A549 treated with RU486 at 1 μM for 4 hours (cell line): ENCODE measurements at places on chromosomes 2 and 18. TPM values are rescaled to one million over a fixed set of nuclear protein-coding genes. Genes with fewer than 3 reads are reported as not detected.

TOGARAM2 gene
- 0.09 to 0.20 TPM (median 0.18 TPM) in 4 of 5 replicates, not detected in the other for total RNA-seq

CCDC138 gene
- 3.2 to 9.0 TPM (median 8.3 TPM) in 5 replicates for total RNA-seq

MTHFD2 gene
- 159 to 187 TPM (median 175 TPM) in 5 replicates for total RNA-seq

IL1F10 gene
- not detected in 5 replicates for total RNA-seq

CXXC1 gene
- total RNA-seq: 42.8 to 48.4 TPM (median 47.3 TPM) in 5 replicates

CLEC4F gene
- not detected in 5 replicates for total RNA-seq

IL36A gene
- total RNA-seq: not detected in 5 replicates

FAHD2B gene
- total RNA-seq: 10.6 to 13.2 TPM (median 11.5 TPM) in 5 replicates

FKBP1B gene
- 8.3 to 11.7 TPM (median 9.3 TPM) in 5 replicates for total RNA-seq

CEP68 gene
- total RNA-seq: 10.0 to 11.7 TPM (median 10.9 TPM) in 5 replicates

RUFY4 gene
- total RNA-seq: not detected in 5 replicates

ZNF385B gene
- total RNA-seq: not detected in 5 replicates

MYOM1 gene
- 0.07 to 0.25 TPM (median 0.08 TPM) in 5 replicates for total RNA-seq

KCNS3 gene
- 0.87 to 1.3 TPM (median 1.1 TPM) in 5 replicates for total RNA-seq
